Stimulated activated CD4-positive, alpha-beta T cell treated with anti-CD3 and anti-CD28 coated beads, Interleukin-15, amount 100 ng/mL, for 24 hours (primary cell): ENCODE measurements at places on chromosomes 1 and 21.

DNA sequence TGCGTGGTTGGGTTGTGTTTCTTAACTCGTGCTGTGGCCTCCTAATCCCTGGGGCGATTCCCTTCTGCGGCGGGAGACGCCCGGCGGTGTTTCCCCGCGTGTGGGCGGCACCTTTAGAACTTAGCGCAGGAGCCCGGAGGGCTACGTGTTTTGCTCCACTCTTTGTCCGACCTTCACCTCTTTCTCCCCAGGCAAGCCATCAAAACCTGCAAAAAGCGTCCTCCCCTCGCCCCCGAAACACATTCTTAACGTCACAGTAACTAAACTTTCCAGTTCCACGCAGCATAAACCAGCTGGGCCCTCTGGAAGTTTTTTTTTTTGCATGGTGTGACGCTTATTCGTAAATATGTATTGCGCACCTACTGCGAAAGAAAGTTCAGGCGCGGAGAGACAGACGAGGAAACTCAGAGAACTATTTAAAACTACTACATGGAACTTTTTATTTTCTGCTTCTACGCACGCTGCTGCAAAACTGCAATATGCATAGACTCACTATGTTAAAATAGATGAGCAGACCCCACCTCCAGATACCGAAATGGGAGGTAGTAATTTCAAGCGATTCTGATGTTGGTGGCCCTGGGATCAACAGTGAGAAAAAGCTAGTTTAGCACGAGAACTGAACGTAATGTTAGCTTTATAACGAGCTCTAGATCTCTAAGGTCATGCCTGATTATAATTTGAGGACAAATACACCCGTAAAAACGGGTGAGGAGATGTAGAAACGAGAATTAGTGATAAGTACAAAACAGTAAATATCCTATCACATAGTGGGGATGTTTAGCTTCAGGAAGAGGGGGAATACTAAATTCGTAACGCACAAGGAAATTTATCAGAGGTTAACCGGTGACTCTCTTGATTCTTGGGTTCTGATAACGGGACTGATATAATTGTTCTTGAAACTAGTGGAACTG, 920 bp downstream of the MTR start:
- DNase-seq, result peak; percentile 81

DNA sequence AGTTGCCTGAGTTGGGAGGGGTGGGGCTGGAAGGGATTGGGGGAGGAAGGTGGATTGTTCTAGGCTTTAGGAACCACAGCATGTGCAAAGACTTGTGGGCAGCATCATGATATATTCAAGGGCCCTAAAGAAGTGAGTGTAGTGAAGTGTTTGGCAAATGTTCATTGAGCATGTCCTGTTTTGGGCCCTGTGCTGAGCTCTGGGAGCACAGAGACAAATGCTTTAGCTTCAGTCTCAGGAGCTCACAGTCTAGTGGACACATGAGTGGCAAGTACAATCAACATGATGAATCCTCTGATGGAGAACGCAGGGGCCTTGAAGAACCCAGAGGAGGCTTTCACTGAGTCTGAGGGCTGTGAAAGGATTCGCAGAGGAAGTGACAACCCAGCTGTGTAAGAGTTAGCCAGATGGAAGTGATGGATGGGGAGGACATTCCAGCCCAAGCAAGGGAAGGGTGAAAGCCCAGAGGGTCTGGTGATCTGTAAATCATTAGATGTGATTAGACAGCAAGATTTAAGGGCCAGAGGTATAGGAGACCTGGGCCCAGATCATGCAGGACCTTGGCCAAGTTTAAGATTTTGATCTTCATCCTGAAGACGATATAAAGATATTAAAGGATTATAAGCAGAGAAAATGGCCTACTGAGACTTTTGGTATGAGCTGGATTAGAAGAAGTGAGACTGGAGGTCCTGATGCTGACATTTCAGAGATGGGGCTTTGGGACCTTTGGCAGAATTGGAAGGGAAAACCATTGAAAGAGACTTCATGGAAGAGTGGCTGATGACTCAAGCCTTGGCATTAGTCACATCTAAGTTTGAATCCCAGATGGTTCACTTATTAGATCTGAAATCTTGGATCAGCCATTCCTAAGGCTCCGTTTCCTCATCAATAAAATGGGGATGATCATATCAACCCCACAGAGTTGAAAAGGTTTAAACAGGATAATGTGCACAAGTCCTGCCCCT, 4.6 kb downstream of the IPO13 start:
- DNase-seq, result no peak

DNA sequence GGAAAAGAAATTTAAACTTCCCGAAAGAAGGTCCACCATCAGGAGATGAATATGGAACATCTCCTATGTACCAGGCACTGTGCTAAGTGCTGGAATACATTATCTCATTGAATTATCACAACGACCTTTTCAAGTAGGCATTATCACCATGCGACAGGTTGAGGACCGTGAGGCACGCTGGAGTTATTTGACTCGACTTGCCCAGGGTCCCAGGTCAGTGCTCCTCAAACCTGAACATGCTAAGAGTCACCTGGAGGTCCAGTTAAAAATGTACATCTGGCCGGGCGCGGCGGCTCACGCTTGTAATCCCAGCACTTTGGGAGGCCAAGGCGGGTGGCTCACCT, 15.9 kb upstream of the AGTRAP start:
- DNase-seq, result no peak

GRCh38 chr1:958823-959730, at the start of gene NOC2L:
Gene NOC2L (minus strand): TSS chr1:959256. CDS start chr1:959240, 16 bp downstream.
- DNase-seq, result peak; percentile 96

- DNase-seq, result no peak
Observed at GRCh38 chr1:78678324-78678723, 28.7 kb downstream of the IFI44 start.

GRCh38 chr1:62092110-62092509, 102.5 kb upstream of the L1TD1 start:
- DNase-seq, result no peak

- no peak for DNase-seq
Observed at GRCh38 chr1:92502247-92502646, 15.5 kb upstream of the GFI1 start.

- DNase-seq, result no peak
Observed at GRCh38 chr1:30412241-30413110, 310.9 kb downstream of the MATN1 start.

GRCh38 chr1:39672551-39672947, 642 bp upstream of the NT5C1A start:
- peak; percentile 30 for DNase-seq

- DNase-seq, result no peak
Observed at GRCh38 chr1:2404890-2405511, 7.4 kb downstream of the PEX10 start.

DNA sequence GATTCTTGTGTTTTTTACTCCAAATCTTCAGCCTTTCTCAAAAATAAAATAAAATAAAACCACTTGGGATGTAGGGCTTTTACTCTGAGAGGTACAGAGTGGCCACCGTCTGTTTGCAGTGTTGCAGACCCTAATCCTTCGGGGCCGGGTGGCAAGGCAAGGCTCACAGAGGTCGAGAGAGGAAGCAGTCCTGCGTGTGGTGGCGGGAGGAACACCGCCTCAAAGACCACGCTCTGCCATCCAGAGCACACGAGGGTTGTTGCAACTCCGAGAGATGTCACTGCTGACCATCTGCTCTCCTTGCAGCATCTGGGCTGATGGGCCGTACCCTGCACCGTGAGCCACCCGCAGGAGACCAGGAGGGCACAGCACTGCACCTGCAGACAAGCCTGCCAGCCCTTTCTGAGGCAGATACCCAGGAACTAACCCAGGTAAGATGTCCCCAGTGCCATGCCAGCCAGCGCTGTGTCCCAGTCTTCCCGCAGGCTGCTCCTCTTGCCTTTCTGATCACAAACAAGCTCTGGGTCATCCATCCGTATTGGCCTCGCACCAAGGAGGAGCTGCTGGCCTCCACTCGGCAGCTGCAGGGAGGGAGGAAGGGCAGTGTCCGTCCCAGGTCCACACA, 31.5 kb downstream of the SNAP47 start:
- DNase-seq, result no peak

DNA sequence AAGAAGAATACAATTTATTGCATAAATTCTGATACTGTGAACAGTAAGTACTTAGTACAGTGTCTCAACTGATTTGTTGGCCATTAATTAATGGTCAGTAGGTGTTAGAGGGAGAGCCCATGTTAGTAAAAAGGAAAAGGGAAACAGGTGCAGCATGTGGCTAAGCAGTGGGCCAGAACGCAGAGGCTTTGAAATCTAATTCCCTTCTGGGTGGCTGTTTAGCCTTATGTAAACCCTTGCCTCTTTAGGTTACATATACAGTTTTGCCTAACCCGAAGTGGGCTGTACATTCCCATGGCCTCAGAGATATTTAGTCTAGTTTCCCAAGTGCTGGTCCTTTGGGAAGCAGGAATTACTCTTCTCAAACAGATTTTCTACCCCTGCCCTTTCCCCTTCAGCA, 43.5 kb upstream of the BCL9 start:
- no peak for DNase-seq

DNA sequence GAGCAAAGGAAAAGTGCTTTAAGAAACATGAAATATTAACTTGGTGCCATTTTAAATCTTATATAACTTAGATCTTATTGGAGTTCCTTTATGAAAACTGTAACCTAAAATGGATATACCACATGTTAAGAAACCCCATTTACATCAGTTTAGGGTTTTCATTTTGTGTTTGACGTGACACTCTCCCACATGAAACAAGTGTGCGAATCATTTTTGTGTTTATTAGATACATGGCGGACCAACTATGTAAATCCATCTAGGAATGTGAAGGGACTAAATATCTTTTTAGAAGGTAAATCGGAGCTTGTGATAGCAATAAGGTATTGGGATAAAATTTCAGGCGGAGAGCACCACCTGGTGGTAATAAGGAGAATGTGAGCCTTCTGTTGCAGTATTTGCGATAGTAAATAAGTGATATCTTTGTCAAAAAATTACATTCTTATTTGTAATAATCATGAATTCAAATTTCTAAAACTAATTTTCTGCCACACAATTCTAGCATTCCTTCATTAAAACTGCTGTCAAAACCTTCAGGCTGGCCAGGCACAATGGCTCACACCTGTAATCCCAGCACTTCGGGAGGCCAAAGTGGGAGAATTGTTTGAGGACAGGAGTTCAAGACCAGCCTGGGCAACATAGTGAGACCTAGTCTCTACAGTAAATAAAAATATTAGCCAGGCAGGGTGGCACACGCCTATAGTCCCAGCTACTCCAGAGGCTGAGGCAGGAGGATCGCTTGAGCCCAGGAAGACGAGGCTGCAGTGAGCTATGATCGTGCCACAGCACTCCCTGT, 31.3 kb downstream of the SMAP2 start:
- DNase-seq, result no peak

DNA sequence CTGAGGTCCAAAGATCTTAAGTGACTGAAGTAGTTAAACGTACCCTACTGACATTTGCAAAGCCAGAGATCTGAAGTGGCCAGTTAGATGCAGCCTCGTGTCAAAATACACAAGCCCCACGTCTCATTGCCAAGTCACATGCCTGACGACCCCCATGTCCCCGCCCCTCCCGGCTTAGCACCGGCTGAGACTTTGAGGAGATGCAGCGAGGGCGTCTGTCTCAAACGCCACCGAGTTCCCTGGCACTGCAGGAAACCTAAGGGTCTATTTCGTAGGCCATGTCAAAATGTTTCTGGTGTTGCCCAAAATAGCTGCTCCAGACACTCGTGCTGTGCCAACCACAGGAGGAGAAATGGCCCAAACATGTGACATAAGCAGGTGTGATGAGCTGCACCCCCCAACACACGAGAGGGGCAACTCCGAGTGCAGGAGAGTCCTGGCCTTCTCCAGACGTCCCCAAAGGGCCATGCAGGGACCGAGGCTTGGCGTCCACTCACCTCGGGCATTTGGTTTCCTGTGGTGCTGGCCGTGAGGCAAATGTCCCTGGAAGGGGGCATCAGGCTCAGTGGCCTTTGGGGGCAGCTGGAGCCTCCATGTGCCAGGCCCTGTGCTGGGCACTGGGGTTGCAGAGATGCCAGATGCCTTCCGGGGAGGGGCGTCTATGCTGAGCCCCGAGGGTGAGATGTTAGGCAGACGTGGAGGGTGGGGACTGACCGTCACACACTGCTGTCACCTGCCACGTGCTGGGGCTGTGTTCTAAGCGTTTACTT, 67.0 kb downstream of the MATN1 start:
- no peak for DNase-seq

DNA sequence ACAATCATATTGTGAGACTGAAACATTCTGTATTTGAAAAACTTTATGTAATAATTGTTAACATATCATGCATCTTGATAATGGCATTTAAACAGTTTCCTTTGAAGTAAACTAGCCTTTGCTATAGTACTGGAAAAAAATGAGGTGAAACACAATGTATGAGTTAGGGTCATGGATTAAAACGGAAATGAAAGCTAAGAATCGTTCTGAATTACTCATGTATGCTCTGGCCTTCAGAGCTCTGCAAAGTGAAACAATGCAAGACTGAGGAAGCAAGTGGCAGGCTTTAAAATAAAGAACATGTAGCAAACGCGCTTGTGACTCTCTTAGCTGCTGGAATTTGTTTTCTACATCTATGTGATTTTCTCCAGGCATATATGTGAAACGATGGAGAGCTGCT, 317.1 kb downstream of the DPYD start:
- DNase-seq, result no peak

GRCh38 chr21:31340942-31341487, 3.0 kb downstream of the TIAM1 start:
- peak; percentile 42 for DNase-seq

DNA sequence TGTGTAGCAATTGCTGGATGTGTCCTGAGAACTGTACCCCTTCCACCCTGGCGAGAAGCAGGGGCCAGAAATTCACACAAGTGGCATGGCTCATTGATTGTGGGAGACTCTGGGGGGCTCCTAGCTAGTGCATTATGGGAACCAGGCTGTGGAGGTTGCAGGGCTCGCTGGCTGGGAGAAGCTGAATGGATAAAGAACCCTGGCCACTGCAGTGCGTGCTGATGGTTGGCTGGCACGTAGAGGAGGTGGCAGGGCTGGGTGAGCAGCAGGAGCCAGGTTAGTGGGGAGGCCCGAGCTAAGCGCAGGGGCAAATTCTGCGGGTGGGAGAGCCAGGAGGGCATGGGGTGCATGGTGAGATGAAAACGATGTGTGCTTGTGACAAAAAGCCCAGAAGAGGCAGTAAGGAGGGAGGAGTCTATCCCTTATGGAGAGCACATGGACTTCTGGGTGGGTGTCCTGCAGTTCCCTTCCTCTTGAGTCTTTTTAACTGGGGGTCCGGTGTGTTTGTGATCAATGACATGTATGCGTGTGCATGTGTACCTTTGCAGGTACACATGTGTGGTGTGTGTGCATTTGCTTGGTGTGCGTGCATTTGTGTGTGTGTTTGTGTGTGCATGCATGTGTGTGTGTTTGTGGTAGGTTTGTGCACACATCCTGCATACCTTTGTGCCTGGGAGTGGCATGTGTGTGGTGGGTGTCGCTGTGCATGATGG, 3.6 kb downstream of the GUK1 start:
- no peak for DNase-seq

GRCh38 chr1:54259546-54260140, 59.7 kb downstream of the MRPL37 start:
- no peak for DNase-seq

- DNase-seq, result no peak
Observed at GRCh38 chr1:11151826-11152612, 37.1 kb upstream of the ANGPTL7 start.
